Left colon (tissue), 2 donors: ENCODE measurements at places on chromosomes 11 and 22. TPM values are rescaled to one million over a fixed set of nuclear protein-coding genes. Genes with fewer than 3 reads are reported as not detected.

The RFPL1 gene
- total RNA-seq = not detected

The DCUN1D5 gene
- total RNA-seq = 14.4 TPM

The OR52I1 gene
- total RNA-seq = not detected

DNA sequence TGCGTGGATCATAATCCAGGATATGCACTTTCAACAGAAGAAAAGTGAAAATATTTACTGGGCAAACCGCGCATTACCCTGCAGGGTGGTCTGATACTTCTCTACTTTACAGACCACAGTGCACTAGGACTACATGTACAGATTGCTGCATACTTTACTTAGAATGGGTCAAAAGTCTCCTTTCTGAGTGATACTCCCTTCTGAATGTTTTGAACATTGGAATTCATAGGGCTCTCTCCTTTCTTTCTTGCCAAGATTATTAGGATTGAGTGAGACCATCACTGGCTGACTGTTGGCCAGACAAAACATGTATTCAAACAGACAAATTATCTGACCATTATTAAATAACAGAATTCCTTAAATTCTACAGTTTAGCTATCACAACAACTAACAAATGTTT lies 6.6 kb upstream of the FIBIN start:
- DNase-seq = no peak

- no peak for DNase-seq
These were observed 18.2 kb upstream of the CCDC134 start for GRCh38 chr22:41782316-41782715.

DNA sequence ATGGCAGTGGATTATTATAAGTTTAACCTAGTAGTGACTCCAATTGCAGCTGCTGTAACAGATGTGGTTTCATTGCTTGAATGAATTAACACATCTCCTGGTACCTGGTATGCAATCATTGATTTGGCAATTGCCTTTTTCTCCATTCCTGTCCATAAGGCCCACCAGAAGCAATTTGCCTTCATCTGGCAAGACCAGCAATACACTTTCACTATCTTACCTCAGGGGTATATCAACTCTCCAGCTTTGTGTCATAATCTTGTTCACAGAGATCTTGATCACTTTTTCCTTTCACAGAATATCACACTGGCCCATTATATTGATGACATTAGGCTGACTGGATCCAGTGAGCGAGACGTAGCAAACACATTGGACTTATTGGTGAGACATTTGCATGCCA lies 128.7 kb upstream of the ZC3H12C start:
- no peak for DNase-seq

The P2RX6 gene
- total RNA-seq = 1.5 TPM

GRCh38 chr11:67435727-67436458 lies 1.6 kb downstream of the PTPRCAP start:
- no peak for DNase-seq

The ANKK1 gene
- total RNA-seq = 0.15 TPM

DNA sequence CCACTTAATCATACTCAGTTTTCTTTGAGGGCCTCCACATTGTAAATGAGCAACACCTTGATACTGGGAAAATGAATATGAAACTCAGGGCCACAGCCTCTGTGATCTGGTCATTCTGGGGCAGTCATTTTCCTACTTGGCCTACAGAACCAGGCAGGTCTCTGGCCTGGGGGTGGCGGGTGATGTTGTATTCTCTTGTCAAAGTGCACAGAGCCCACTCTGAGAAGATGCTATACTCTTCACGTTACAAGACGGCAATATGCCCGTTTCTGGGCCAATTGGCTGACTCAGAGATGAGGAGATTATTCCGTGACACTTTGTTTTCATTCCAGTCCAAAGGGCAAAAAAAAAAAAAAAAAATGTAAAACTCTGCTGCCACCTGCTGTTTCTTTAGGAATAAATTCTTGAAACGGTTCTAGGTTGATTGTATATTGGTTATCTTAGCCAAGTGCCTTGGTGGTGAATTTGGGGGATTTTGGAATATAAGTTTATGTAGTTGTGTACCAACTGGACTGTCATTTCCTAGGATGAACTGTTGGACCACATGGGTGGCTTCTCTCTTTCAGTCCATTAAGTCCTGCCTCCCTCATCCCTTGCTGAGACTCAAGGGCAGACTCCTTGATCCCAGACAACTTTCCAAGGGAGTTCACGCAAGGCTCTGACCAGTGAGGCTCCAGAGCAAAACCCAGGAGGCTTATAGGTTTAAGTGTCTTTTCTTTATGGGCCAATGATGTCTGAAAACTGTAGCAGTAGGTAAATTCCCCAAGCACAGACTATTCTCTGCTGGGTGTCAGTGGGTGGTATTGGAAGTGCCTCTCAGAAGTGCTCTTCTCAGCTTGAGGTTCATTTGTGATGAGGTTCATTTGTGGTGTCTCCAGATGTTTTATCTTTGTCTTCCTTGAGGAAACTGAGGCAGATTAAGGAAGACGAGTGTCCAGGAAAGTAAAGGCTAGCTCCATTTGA lies 18.2 kb downstream of the ADM start:
- DNase-seq = peak; percentile 54

GRCh38 chr22:44831885-44832284 lies 79.5 kb downstream of the ARHGAP8 start:
- DNase-seq = no peak

The CHEK1 gene
- total RNA-seq = 15.0 TPM

DNA sequence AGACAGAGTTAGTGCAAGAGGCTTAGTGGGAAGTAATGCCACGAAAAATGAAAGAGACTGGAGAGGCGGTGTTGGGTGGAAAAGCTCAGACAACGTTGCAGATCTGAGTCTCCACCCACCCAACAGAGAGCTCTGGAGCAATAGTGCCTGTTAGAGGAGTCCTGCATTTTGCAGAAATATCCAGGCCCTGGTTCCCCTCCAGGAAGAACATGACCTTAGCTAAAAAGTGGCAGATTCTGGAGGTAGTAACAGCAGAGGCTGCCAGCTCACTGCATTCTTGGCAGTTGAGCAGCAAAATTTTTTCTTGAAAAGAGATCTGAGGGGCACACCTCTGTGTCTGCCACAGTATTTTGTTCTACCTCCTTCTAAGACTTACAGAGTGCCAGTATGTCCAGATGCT lies 27.7 kb upstream of the BIRC3 start:
- DNase-seq = no peak

The SMIM35 gene
- total RNA-seq = 0.08 TPM

The HTR3B gene
- not detected for total RNA-seq

GRCh38 chr11:8807544-8808225 lies 103.3 kb upstream of the AKIP1 start:
- peak; percentile 52 for DNase-seq

The GAB4 gene
- total RNA-seq = not detected

DNA sequence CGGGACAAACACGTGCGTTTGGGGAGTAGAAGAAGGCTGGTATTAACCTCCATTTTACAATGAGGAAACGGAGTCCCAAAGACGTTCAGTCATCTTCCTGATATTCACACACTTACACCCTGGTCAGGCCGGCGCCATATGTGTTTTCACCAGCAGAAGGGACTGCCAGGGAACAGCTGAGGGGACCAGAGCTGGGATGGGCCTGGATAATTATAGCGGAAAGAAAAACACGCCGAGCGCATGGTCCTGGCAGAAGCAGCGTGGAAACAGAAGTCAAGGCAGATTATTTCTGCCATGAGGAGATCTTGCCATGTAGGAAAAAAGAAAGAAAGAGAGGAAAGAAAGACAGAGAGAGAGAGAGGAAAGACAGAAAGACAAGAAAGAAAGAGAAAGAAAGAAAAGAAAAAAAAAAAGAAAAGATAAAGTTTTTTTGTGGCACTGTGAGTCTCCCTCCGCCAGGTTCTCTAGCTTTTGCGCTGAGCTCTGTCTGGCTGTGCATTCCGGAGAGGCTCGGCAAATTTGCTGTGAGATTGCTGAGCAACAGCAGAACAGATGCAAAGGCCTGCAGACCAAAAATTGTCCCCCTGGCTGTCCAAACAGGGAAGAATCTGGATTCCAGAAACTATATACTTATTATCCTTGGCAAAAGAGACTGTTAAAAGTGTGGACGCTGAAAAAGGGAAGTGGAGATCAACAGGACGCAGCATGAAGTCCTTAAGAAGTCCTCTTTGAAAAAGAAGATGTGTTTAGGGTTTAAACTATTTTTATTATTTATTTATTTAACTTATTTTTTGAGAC lies 1.3 kb upstream of the UCP2 start:
- no peak for DNase-seq

GRCh38 chr11:94574193-94574961 lies 7.2 kb downstream of the PIWIL4 start:
- no peak for DNase-seq

DNA sequence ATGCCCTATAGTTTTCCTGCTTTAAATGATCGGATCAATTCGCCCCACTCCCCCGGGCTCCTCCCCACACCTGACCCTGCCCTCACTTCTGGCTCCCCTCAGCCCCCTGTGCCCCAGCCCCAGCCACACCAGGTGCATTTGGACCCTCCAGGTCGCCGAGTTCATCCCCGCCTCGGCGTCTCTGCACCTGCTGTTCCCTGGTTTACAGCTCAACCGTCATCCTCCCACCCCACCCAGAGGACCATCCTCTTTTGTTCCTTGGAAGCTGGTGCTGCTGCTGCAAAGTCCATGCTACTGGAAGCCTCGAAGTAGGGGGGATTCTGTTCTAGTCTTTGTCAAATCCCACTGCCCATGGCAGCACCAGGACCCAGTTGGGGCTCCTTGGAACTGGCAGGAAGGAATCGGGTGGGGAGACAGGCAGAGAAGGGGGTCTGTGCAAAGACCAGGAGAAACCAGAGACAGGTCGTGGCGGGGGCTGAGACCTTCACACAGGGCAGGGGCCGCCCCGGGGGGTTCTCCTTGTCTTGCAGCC lies 4.5 kb upstream of the MUC5B start:
- DNase-seq = peak; percentile 70

The FOLR1 gene
- total RNA-seq = not detected

The KCNK7 gene
- total RNA-seq = 0.40 TPM

The ACR gene
- total RNA-seq = 0.89 TPM

The GGT1 gene
- total RNA-seq = 195 TPM

DNA sequence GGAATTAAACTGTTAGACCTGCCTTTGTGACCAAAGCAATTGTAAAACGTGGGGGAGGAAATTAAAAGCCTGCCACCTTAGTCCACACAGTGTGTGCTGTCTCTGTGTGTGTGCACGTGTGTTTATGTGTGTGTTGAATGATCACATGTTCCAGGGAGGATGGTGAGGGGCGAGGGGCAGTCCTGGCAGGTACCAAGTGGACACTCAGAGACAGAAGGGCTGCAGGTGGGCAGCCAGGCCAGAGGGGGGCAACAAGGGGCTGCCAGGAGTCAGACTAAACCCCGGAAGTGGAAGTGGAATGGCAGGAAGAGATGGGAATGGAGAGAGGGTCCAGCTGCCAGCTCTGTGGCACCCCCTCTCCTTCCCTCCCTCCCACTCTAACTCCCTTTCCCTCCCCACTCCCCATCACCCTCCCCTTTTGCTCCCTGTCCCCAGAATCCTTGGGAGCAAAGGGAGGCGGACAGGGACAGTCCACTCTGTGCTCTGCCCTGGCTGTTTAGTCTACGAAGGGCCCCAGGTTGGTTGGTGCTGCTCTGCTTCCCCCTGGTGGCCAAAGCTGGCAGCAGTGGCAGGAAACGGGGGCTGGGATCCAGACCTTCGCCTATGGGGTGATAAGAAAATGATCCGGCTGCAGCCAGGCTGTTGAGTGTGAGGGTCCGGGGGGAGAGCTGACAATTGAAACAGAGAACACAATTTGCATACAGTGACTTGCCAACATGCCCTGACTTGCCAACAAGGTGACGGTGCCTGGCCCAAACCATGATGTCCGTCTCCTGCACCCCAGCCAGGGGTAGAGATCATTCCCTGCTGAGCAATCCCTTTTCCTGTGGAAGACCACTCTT lies 24.4 kb downstream of the P2RY2 start:
- peak; percentile 64 for DNase-seq

GRCh38 chr11:33703788-33704187 lies 3.2 kb upstream of the C11orf91 start:
- DNase-seq = peak; percentile 40

DNA sequence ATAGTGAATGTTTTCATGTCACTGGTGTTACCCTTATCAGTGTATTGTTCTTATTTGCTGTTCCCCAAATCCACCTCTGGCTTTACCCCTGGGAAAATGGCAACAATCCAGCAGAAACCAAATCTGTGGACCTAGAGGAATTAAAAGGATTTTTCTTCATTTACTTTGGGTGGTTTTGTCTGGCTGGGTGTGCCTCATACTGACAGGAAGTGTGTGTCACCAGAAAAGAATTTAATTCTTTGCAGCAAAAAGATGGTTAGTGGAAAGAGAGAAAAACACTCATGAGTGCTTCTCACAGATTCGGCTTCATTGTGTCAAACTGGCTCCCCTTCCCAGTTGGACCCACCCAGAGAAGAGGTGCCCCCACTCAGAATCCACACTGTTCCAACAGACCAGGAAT lies 38.9 kb downstream of the FZD4 start:
- DNase-seq = no peak

The INCENP gene
- 29.3 TPM for total RNA-seq

- no peak for DNase-seq
These were observed 4.4 kb downstream of the CACNA1I start for GRCh38 chr22:39574779-39575551.

DNA sequence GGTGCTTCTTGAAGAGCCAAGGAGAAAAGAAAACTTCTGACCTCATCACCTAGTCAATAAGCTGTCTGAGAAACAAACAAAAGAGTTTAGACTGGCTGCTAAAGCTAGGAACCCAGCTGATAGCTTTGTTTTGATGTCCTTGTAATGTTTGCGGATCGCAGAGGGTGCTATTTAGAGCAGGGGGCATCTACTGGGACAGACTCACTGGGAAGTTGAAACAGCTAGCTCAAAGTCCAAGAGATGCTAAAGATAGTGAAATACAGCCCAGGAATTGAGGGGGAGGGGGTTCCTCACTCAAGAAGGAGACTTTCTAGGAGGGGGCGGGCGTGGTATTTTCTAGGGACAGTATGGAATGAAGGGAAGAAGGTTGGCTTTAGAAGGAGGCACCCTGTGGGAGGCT lies 18.9 kb downstream of the ZBTB16 start:
- DNase-seq = no peak

The POU2AF2 gene
- 1.5 TPM for total RNA-seq

GRCh38 chr22:33299245-33299956 lies 241.2 kb upstream of the SYN3 start:
- DNase-seq = no peak

The IGF2 gene
- 7.3 TPM for total RNA-seq

The MMP27 gene
- 0.47 TPM for total RNA-seq

DNA sequence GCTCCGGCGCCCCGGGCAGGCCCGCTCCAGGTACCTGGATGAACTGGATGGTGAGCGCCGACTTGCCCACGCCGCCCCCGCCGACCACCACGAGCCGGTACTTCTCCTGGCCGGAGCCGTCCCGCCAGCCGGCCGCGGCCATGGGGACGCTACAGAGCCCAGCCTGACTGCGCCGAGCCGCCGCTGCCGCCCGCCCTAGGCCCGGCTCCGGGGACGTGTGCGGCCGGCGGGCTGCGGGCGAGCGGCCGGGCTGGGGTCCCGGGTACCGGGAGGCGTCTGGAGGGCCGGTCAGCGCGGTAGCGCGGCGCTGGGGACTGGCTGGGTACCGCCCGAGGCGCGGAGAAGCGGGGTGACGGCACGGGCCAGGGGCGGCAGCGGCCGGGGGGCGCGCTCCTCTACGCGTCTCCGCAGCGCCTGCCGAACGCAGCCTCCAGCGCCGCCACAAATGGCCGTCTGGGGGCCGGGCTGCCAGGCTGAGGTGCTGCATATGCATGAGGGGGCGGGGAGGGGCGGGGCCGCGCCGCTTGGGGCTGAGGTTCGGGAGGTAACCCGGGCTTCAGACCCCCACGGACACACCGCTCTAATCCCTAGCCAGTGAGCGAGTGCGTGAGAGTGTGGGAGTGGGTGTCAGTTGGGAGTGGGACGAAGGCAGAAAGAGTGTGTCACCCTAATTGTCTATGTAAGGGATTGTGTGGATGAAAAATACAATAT lies at the start of gene RRAS2:
TSS of gene RRAS2 (minus strand) at position 455 of the 711 bp plus-strand sequence. CDS start at position 142, 313 bp downstream.
- DNase-seq = peak; percentile 83

The GAL3ST1 gene
- total RNA-seq = 17.4 TPM

The OR51E2 gene
- 0.84 TPM for total RNA-seq
